Large intestine (tissue), 12 donors: ENCODE measurements at places on chromosomes 7 and 10. TPM values are rescaled to one million over a fixed set of nuclear protein-coding genes. Genes with fewer than 3 reads are reported as not detected.

DNA sequence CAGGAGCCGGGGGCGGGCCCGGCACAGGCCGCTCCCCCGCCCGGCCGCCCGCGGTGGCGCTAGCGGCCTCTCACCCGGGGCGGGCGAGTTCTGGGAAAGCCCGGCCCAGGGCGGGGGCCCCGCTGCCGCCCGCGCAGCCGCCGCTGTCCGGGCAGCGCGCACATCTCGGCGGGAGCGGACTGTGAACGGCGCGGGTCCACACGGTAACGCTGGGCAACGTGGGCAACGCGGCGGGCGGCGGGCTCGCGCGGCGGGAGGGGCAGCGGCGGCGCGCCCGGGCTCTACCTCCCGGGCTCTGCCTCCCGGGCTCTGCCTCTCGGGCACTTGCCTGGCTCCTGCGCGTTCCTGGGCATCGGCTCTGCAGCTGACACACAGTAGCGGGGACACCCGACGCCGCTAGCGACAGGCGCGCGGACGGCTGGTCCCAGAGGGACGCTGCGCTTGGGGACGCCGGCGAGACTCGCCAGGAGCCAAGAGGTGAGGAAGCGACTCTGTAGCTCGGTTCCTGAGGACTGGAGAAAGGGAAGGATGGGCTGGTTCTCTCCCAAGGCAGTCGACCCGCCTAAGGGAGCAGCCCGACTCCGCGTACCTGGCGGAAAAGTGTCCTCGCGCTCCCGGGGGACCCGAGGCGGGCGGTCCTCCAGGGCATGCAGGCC is at the start of gene PLCE1:
TSS of gene PLCE1 (plus strand) at position 150 of the 656 bp plus-strand sequence. CDS start 37,116 bp downstream, outside the sequence.
- DNase-seq, result peak; percentile 64

Gene EN2
- polyA plus RNA-seq, result not detected

DNA sequence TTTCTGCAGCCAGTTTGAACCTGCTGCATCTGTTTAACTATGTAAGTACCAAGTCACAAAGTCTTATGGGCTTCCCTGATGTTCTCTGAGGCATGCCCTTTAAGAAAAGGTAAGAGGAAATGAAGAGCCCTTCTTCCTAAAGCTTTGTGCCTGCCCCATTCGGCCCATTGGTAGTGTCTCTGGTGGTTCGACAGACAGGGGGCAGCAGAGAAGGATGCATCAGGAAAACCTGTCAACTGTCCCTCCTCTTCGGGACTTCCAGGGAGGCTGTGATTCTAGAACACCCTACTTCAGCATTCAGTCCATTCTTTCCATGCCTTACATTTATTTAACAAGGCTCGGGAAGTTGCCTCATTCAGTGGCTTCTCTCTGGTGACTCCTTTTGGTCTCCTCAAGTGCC is 1.9 kb upstream of the SFRP4 start:
- no peak for DNase-seq

Gene C10orf62
- polyA plus RNA-seq, result 0.09 TPM

Gene PDZD7
- 95.8 TPM for polyA plus RNA-seq

DNA sequence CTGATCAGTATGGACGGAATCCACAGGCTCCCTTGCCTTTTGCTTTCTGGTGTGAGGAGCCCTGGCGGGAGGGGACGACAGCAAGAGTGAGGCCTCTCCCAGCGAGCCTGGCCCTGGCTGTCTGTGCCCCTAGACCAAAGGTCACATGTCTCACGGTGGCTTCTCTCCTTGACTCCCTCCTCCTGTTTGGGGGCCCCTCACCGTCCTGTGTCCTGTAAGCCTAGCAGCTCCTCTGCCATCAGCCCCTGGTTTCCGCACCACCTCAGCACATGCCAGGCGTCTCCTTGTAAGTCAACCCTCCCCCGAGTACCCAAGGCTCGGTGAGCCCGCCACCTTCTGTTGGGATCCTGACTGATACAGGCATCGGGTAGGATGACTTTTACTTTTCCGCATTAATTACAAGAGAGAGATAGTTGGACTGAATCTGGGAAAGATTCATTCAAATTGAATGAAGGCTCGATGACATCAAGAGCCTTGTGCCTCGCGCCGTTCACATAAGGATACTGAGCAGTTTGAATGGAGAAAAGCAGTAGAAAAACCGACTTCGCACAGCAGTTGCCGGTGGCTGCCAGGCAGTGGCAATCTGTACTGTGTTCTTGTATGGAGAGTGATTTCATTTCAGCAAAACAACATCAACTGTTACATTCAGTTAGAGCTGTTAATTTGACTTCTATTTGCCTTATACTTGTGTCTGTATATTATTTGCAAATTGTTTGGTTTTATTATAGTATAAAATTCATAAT is 119.8 kb downstream of the XRCC2 start:
- DNase-seq, result peak; percentile 52

DNA sequence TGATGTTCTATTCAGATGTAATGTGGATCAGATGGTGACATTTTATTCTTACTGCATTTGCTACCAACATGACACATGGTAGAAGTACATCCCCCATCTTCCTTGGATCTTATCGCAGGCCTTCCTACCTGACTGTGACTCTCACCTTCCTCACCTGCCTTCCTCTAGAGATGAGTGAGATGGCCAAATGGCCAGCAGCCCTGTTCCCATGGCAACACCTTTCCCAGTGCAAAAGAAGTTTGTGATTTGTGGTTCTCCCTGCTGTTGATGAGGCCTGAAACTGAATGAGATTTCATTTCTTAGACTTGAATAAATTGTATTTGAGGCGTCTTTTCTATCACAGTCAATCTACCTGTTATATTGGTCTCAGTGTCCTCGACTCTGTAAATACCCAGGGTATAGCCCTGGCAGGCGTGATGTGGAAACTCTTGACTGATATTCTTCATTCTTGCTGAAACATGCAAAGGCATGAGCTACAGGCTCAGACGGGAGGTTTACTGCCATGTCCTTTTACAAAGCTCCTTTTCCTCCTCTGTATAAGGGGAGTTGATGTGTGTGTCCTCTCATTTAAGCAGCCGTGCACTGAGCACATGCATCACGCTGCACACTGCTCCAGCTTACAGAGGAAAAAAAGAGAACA is 440.7 kb upstream of the AKR1E2 start:
- DNase-seq, result no peak

DNA sequence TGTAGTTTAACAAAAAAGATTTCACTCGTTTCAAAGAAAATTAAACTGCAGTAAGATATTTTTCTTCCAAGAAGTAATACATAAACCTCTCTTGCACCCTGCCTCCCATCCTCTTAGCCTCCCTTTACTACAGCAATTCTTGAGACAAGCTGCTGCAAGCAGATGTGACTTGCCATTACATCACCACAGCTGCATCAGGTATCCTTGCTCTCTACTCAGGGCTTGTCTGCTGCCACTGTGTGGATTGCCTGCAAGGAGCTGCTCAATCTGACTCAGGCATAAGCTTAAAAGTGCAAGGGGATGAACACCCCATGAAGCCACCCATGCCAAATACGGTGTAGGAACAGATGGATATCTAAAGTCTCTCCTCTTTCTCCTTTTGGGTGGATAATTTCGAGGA is 609.9 kb downstream of the DNAJB9 start:
- no peak for DNase-seq
